Upper lobe of left lung (tissue), 6 donors: ENCODE measurements at places on chromosomes 3 and 15. TPM values are rescaled to one million over a fixed set of nuclear protein-coding genes. Genes with fewer than 3 reads are reported as not detected.

VPS39 gene
- total RNA-seq: 78.2 TPM

DNA sequence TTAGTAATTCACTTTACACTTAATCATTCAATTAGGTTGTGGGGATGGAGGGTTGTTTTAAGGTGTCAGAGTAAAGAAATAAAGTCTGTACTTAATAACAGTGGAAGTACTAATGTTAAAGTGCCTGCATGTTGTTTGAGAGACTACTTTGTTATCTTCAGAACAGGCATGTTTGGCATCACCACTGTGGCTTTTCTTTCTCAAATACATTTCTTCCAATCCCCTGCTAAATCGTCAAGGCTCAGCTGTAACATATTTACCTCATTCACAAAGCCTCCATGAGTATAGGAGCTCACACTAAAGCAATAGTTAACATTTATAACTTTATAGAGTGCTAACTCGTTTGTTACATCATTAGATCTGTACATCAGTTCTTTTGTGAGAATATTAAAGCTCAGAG, 2.6 kb downstream of the TIMMDC1 start:
- no peak for DNase-seq

DNA sequence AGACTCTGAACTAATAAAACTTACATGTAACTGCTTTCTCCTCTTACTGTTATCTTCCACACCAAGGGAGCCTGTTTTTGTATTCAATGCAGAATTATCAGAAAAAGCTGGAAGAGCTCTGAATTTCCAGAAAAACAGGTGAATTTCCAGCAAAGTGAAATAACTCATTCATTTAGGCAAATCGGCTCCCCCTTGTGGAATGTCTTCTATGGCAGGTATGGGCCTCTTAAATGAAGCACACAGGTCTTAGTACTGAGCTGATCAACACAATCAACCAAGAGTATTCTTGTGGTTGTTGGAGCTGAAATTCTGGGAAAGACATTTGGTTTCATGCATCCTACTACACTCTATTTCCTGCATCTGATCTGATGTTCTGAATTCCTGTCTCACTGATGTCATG, 31.0 kb upstream of the PTPRG start:
- DNase-seq: no peak

DNA sequence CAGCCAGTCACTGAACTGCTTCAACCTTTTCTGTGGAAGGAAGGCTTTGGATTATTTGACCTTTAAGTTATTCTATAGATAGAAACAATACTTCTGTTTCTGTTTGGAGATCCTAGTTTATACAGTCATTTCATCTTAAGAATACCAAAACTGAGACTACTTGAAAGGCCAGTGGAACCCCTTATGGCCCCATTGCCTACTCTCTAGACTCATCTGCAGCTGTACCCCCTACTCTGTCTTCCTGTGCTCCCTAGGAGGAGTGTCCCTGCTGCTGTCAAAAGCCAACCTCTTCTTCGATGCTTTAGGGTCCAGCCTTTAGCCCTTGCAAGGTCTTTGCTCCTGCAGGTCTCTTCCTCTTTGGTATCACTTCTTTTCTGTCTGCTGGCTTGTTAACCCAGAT, 169.6 kb downstream of the EDEM1 start:
- DNase-seq: no peak

DNA sequence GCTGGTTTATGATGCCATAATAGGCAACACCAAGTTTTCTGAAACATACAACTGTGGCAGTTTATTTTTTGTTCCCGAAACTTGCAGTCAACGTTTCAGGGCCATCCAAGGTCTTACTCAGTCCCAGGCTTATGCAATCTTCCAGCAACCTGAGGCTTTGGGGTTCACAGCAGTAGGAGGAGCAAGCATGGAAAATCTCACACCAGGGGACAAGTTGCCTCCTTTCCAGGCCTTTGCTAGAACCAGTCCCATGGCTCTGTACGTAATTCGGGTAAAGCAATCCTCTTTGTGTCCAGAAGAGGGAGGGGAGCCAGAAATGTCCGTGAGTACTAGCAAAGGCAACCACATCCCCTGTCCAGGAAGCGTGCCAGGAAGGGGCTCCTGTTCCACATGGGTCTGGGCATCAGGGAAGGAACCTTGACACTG, 4.7 kb upstream of the FAM240A start:
- no peak for DNase-seq

DNA sequence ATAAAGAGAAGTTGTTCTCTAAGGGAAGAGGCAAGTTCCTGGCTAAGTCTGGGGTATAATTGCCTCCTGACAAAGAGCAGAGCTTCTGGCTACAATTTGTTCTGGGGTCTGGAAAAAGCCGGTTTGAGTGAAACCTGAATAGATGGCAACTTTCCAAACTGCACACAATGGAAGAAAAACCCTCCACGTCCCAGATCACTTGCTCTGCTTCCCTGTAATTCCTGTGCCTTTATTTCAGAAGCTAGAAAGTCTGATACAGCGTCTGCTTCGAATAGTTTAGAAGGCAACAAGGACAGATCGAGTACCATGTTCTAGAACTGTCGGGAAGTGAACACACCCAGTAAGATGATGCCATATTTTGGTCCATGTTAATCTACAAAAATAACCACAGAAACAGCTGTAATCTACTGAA, 1.6 kb upstream of the WDR82 start:
- no peak for DNase-seq

DNA sequence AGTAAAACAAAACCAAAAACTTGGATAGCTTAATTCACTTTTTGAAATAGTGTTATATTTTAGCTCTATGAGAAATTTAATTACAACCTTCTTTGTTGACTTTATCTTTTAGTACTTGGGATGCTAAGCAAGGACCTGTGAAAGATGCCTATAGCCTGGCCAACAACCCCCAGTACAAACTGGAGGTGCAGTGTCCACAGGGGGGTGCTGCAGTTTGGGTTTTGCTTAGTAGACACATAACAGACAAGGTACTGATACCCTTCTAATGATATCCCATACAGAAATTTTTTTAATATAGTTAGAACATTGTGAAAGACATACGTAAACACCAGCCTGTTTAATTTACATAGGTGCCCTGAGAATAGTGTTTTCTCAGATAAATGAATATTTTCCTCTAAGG, 35.3 kb downstream of the CAPN7 start:
- no peak for DNase-seq

GRCh38 chr3:173257797-173258196, 116.8 kb upstream of the SPATA16 start:
- DNase-seq: no peak

CD80 gene
- 7.4 TPM for total RNA-seq

EAF1 gene
- 23.4 TPM for total RNA-seq

ANKRD34C gene
- total RNA-seq: not detected

DNA sequence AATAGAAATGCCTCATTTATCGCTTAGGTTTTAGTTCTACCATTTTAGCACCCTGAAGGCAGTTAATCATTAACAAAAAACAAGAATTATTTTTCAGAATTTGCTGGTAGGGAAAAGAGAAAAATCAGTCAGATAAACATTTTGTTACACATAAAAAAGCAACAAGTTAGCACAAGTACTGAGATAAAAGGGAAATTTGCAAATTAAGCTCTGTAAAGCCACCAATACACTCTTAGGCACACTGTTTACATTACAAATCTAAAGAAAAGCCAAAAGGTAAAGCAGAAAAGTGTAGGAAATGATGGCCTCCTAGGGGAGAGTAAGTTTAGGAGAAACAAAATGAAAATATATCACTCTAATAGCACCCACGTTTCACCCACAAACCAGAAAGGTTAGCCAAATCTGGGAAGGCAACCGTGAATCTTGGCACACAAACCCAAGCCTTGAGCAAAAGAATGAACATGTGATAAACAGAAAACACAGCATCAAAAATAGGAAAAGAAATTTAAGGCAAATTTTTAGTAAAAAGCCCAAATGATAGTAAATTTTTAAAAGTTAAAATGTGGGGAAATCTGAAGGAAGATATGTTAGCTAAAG, 1.6 kb upstream of the SATB1 start:
- no peak for DNase-seq

ANKDD1A gene
- total RNA-seq: 5.5 TPM

GRCh38 chr3:124094496-124094895, 102.6 kb upstream of the ROPN1 start:
- DNase-seq: no peak

DNA sequence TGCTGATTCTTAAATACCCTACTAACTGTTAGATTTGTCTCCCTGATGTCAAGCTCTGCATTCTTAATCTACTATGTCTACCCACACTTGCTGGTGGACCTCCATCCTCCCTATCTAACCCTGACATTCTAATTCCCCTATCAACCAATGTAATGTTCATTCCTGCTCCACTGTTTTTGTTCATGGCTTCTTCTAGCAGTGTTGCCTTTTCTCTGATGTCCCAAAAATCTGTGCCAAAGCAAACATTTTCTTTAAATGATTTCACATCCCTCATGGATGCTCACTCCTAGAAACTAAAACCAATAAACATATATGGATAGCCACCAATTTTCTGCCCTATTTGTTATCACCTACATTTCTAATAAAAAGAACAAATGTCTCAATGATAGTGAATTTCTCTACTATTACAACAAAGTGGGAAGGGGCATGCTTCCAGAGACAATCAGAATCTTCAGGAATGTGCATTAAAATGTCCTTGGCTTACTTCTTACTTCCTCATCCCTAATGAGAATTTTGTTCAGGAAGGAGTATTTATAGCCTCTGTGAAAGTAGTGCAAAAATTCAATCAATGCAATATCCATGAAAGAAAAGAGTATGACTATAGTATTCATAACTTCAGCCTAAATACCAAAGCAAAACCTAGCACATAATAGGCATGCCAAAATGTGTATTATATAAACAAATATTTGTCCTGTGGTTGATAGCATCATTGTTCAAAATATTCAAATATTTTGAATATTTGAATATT, 273.3 kb downstream of the ZNF385D start:
- DNase-seq: no peak

- no peak for DNase-seq
Observed at GRCh38 chr3:141392897-141393734, 24.8 kb downstream of the ZBTB38 start.

GRCh38 chr3:171960159-171960558, 79.2 kb upstream of the FNDC3B start:
- no peak for DNase-seq

DNA sequence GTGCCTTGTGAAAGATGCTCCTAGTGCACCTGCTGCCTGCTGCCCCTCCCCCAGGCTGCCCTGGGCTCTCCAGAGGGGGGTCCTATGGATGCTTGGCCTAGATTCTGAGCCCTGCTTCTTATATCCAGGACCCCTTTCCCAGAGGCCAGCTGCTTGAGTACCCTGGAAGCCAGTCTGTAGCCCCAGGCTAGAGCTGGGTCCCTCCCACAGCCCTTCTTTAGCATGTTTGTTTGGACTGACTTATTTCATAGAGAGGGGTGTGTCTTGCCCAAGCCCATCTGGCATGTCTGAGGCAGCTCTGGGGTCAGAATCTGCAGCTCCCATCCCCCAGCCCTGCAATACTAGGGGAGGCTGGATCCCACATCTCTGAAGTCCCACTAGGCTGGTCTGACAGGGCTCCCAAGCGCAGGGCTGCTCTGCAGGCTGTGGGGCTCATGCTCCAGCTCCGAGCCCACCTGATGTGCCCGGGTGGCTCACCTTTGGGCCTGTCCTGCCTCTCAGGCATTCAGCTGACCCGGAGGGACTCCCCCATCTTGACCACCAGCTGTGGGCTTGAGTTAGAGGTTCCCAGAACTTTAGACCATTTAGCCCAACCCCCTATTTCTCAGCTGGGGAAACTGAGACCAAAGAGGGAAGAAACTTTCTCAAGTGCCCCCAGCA, 3.1 kb downstream of the CHRNB4 start:
- DNase-seq: no peak

DNA sequence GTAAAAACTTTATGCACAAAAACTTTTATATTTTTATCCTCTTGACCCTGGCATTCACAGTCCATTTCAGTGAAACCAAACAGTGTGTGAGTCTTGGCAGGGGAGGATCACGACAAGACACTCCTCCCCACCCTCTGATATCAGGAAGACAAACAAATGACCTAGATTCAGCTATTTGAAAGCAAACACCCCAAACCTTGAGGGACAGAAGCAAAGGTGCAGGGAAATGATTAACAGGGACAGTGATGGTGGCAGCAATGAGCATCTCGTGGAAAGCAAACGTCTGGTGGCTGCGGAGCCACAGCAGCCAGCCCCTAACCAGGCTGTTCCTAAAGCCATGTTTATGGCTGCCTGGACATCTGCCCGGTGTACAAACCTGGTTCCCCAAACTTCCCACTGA, 52.1 kb downstream of the FSIP1 start:
- no peak for DNase-seq

GRCh38 chr3:113908133-113908532, 39.7 kb upstream of the ZDHHC23 start:
- DNase-seq: no peak

ZNF80 gene
- total RNA-seq: 0.10 TPM

DNA sequence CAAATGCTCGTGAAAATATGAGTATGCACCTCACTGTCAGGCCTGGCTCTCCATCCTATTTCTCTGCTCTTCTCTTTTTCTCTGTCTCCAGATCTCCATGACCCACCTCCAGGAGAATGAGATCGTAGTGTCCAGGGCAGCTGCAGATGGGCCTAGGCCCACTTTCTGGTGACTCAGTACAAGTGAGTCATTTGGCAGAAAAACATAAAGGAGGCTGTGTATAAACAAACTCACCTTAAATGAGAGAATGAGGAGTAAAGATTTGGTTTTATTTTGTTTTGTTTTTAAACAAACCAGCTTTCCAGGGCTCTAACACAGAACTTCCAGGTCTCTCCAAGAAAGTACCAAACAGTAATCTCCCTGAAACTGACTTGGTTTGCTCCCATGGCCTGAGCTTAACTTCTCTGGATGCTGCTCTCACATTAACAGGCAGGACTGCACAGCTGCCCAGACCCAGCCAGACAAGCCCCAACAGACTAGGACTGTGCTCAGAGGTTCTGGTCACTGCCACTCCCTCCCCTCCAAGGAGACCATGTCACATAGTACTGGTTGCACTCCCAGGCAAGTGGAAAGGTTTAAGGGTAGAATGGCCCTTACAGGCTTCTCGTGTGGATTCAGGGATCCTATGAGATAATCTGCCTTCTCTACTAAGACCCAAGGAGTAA, 1.5 kb upstream of the HEG1 start:
- DNase-seq: no peak

B3GALNT1 gene
- 21.3 TPM for total RNA-seq

- DNase-seq: no peak
Observed at GRCh38 chr3:10169000-10169496, 4.3 kb downstream of the IRAK2 start.

DNA sequence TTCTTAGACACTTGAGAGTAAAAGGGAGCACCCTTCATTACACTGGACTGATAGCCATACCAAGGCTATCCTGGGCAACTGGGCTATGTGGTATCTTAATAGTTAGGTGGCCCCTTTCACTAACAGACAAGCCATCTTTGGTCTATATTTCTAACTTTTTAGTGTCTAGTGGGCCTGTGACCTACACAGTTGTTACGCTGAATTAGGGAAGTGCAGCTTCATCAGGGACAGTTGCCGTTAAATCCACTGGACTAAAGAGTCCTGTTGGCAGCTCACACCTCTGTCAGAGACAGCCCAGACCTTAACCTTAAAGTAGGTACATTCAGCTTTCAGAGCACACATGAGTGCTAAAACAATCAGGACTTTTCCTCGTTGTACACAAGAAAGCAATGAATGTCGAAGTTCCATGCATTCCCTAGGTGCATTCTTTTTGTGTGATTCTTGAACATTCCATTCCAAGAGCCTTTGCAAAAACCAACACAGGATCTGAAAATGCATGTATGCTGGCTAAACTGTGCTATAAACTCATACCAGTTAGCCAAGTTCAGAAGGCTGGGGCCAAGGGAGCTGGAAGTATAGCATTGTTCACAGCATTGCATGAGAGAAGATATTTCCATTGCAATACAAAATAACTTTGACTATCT, 230.2 kb upstream of the EIF1B start:
- DNase-seq: no peak
